ENCODE measurements at places on chromosomes 12 and 14.

DNA sequence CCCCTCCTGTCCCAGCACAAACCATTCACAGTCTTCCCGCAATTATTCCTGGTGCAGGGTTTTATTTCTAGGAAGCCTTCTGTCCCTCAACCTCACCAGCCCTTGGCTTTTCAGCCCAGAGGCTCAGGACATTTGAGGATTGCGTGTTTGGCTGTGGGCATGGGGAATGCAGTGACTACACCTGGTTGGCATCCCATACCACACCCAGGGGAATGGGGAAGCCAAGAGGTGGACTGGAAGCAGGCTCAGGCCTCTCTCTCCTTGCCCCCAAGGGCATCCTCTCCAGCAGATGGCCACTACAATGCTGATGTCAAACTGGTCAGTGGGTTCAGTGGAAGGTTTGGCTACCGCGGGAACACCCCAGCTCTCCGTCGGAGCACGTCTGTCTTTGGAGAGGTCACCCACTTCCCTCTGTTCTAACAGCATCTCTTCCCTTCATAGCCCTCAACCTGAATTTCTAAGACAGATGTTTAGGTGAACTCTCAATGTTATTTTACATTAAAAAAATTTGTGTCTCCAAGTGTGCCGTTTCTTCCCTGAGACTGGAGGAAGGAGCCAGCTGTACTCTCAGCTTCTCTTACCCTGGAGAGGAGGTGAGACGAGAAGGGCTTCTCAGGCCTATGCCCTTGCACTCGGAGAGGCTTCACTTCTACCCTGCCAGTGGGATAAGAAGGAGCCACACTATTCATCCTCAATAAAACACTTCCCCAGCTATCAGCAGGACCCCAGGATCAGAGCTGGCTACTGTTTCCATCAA lies 35.5 kb downstream of the DCAF4 start:
- no peak for DNase-seq

DNA sequence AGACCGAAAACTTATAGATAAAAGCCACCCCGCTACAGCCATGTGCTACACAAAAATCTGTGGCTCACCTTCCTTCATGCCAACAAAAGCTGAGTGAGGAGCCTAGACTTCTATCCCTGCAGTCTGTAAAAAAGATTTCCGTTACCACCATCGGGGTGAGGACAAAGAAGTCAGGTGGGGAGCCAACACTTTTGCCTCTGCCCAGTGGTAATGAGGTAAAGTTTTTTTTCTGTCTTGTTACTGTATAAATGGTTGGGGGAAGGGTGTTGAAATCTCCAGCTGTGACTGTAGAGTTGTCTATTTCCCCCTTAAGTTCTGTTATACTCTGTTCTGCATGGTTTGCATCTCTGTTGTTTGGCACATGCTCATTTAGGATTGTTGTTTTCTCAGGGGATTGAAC lies 707.8 kb downstream of the FLRT2 start:
- no peak for DNase-seq

DNA sequence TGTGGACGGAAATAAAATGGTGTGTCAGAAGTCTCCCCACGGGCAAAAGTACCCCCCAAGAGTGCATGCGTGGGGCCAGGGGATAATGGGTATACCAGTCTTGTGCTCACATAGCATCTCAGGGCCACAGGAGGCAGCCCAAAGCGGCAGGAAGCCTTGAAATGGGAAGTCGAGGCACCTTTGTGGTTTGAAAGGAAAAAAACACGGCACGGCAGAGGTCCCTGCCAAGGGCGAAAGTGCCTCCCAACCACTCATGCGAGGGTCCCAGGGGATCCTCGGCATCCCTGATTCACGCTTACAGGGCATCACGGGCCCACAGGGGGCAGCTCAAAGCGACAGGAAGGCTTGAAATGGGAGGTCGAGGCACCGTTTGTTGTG lies 583.2 kb downstream of the ALG10 start:
- DNase-seq, result no peak

GRCh38 chr12:105812366-105812765 lies 326.4 kb downstream of the NUAK1 start:
- no peak for DNase-seq

Data from stimulated activated CD4-positive, alpha-beta T cell treated with anti-CD3 and anti-CD28 coated beads, Interleukin-12 subunit alpha, Interleukin-12 subunit beta, amount 100 ng/mL, for 24 hours (primary cell).